ENCODE measurements at places on chromosomes 2 and 18. TPM values are rescaled to one million over a fixed set of nuclear protein-coding genes. Genes with fewer than 3 reads are reported as not detected.

C2orf78 gene
- not detected for total RNA-seq

IL1RN gene
- 5.0 TPM for total RNA-seq

IL1F10 gene
- not detected for total RNA-seq

PIAS2 gene
- total RNA-seq: 17.5 TPM

RFX8 gene
- total RNA-seq: not detected

NBAS gene
- total RNA-seq: 28.8 TPM

IFIH1 gene
- total RNA-seq: 4.7 TPM
